ENCODE measurements at places on chromosomes 7 and 10.

- no peaks in the 10 kb centered on the region for H3K4me1 ChIP-seq
- no peaks in the 10 kb centered on the region for H3K36me3 ChIP-seq
- H3K4me3 ChIP-seq = no peak overlapping the region
- H3K27ac ChIP-seq = no peak overlapping the region
Observed at GRCh38 chr10:130418731-130419130, 282.5 kb downstream of the GLRX3 start.

DNA sequence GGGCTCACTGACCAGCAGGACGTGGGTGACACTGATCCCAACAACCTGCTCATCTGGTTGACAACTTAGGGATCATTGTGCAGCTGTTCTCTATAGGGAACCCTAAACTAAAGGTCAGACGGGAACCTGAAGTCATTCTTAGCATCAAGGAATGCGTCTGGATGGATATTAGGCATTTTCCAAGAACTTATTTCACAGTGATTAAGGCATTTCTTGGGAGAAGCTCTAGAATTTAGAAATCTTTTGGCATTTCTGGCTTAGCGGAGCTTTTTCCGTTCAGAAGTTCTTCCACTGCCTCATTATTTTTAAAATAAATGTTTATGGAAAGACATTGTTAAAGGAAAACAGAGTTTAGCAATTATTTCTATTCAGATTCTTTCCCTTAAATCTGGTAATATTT is 303.3 kb upstream of the IGFBP3 start:
- no peak overlapping the region for H3K4me3 ChIP-seq
- H3K27ac ChIP-seq = no peak overlapping the region
- H3K4me1 ChIP-seq = no peaks in the 10 kb centered on the region
- H3K27me3 ChIP-seq = no peaks in the 10 kb centered on the region
- DNase-seq = no peak
- H3K36me3 ChIP-seq = no peaks in the 10 kb centered on the region

DNA sequence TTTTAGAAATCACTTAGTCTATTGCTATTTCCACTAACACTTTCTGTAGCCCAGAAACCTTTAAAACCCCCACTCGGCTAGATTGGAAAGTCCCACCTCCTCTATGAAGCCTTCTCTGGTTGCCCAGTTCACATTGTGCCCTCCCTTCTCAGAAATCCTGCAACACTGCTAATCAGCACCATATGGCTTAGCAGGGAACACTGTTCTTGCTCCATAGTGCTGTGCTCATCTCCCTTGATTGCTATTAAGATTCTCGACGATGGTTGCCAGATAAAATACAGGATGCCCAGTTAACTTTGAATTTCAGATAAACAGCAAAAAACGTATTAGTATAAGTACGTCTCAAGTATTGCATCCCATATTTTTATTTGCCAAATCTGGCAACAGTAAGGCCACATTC is 40.1 kb upstream of the XPNPEP1 start:
- H3K4me1 ChIP-seq = peaks cover 4% of the 10 kb centered on the region
- H3K27ac ChIP-seq = no peak overlapping the region
- no peak overlapping the region for H3K4me3 ChIP-seq
- DNase-seq = no peak
- no peaks in the 10 kb centered on the region for H3K36me3 ChIP-seq

DNA sequence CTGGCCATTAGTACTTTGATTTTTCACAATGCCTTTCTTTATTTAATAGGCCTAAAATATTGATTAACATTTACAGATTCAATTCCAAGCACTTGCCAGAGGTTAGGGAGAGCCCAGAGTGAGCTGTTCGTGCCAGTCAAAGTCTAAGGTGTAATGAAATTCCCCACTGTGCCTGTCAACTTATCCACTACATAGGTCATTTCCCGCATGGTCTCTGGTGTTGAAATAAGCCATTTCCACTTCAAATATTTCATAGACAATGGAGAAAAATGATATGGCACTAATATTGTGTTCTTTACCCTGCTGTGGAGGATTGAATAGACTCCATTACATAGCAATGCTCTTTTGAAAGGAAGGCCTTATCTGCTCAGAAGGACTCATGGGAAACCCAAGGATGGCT is 978.1 kb upstream of the CELF2 start:
- no peaks in the 10 kb centered on the region for H3K36me3 ChIP-seq
- no peak for DNase-seq
- H3K4me3 ChIP-seq = no peak overlapping the region
- no peak overlapping the region for H3K27ac ChIP-seq

DNA sequence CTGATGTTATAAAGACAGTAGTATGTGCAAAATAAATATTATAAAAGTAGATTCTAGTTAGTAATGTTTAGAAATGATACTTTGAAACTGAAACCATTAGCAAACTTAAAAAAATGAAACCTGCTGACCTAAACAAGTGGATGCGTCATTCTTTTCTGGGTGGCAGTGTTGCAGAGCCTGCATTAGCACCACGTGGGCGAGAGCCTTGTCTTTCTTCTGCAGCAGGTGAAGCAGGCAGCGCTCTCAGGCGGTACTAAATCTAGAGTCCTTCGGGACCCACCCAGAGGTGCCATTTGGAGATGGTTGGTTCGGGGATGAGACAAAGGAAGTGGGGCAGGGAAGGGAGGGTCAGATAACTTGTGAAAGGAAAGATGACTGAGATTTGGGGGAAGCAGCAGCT is 759.1 kb upstream of the IGFBP3 start:
- DNase-seq = no peak
- H3K27ac ChIP-seq = no peak overlapping the region
- no peaks in the 10 kb centered on the region for H3K27me3 ChIP-seq
- no peaks in the 10 kb centered on the region for H3K36me3 ChIP-seq

Data from upper lobe of left lung (tissue), 6 donors.